ENCODE measurements at places on chromosomes 5 and 9. TPM values are rescaled to one million over a fixed set of nuclear protein-coding genes. Genes with fewer than 3 reads are reported as not detected.

Gene AFAP1L1
- total RNA-seq: 49.3 TPM

Gene PIP5KL1
- 2.2 TPM for total RNA-seq

Gene RECK
- 18.5 TPM for total RNA-seq

Gene EIF4E1B
- not detected for total RNA-seq

GRCh38 chr9:31783491-31783890 lies 601.0 kb upstream of the ACO1 start:
- DNase-seq: no peak

DNA sequence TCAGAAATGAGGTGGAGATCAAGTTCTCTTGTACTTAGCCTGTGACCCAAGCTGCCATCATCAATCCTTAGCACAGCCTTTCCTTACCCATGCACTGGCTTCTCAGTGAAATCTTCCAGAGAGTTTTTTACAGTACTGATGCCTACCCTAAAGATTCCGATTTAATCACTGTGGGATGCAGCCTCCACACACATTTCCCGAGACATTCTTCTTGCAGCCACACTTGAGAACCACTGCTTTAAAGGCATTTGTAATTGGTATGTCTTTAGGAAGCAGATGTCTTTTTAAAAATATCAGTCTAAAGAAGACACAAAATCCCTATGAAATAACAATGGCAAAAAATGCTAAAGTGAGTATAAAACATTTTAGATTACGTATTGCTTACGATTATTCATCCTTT lies 17.3 kb upstream of the GLIS3 start:
- no peak for DNase-seq

DNA sequence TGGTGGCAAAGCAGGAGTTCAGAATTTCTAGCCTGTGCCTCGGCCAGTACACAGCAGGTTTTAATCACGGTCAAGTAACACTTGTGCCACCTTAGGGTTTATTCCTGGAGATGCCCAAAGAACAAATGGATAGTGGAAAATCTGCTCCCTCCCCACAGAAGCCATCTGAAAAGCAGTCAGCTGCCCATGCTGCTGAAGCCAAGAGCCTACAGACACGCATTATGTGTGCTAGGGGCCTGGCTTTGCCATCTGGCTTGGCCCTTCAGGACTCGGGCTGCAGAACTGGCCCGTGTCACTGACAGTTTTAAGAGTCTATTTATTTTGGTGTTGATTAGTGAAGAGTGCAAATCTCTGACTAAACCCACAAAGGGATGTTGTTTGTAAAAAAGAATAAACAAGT lies 11.1 kb downstream of the ARSB start:
- no peak for DNase-seq

GRCh38 chr5:33539212-33539611 lies 98.4 kb downstream of the TARS1 start:
- no peak for DNase-seq

All from mesenteric fat pad (tissue), 1 donor.